ENCODE measurements at places on chromosomes 6 and 20. TPM values are rescaled to one million over a fixed set of nuclear protein-coding genes. Genes with fewer than 3 reads are reported as not detected.

GRCh38 chr6:157982563-157983405, 1.1 kb downstream of the SYNJ2 start:
- H3K27ac ChIP-seq, result peak overlapping the region; percentile 88
- peaks cover 7% of the 10 kb centered on the region for H3K27me3 ChIP-seq
- H3K4me1 ChIP-seq, result peaks cover 55% of the 10 kb centered on the region
- DNase-seq, result peak; percentile 22
- H3K4me3 ChIP-seq, result peak overlapping the region; percentile 96

GRCh38 chr6:112163295-112164257, 76.2 kb downstream of the FAM229B start:
- peaks cover 54% of the 10 kb centered on the region for H3K27me3 ChIP-seq
- H3K4me3 ChIP-seq, result peak overlapping the region; percentile 59
- peak; percentile 79 for DNase-seq
- peaks cover 18% of the 10 kb centered on the region for H3K4me1 ChIP-seq

ANKRD6 gene
- total RNA-seq, result 4.8 TPM

- no peak for DNase-seq
- peaks cover 56% of the 10 kb centered on the region for H3K4me1 ChIP-seq
- peaks cover 24% of the 10 kb centered on the region for H3K27me3 ChIP-seq
- no peak overlapping the region for H3K4me3 ChIP-seq
Observed at GRCh38 chr6:6557886-6558285, 30.6 kb upstream of the LY86 start.

- no peak overlapping the region for H3K27ac ChIP-seq
- no peak overlapping the region for H3K4me3 ChIP-seq
- no peaks in the 10 kb centered on the region for H3K4me1 ChIP-seq
- H3K27me3 ChIP-seq, result no peaks in the 10 kb centered on the region
Observed at GRCh38 chr20:58102261-58102660, 126.2 kb downstream of the ANKRD60 start.

GRCh38 chr20:51335329-51335841, 207.1 kb downstream of the NFATC2 start:
- no peak overlapping the region for H3K4me3 ChIP-seq
- H3K36me3 ChIP-seq, result no peaks in the 10 kb centered on the region
- no peak overlapping the region for H3K27ac ChIP-seq
- peaks cover 7% of the 10 kb centered on the region for H3K4me1 ChIP-seq

GRCh38 chr6:15116889-15117288, 129.0 kb upstream of the JARID2 start:
- H3K36me3 ChIP-seq, result no peaks in the 10 kb centered on the region
- H3K27ac ChIP-seq, result no peak overlapping the region
- DNase-seq, result no peak
- H3K4me1 ChIP-seq, result peaks cover 11% of the 10 kb centered on the region
- no peaks in the 10 kb centered on the region for H3K27me3 ChIP-seq

Measured in activated CD4-positive, alpha-beta T cell treated with anti-CD3 and anti-CD28 coated beads, Interleukin-2, amount 10 ng/mL, durations not matched to agents 7 days and 5 days (primary cell).